ENCODE measurements at places on chromosomes 3 and 15.
A peak's percentile ranks its signal among the peaks of the same experiment; 100 is the strongest.

DNA sequence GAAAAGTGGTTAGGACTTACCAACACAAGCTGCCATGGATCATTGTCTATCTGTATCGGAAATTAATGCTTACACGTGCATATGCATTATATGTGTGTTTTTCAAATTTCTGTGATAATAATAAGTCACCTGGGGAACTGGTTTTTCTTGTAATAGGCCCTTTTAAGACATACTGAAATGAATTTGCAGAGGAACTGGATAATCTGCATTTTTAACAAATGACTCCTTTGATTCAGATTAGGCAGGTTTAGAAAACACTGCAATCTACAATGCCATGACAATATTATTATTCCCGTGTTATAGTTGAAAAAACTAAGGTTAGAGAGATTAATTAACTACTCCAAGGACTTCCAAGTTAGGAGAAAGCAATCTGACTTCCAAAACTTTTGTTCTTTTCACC is 23.4 kb downstream of the STRIT1 start:
- no peak for DNase-seq

DNA sequence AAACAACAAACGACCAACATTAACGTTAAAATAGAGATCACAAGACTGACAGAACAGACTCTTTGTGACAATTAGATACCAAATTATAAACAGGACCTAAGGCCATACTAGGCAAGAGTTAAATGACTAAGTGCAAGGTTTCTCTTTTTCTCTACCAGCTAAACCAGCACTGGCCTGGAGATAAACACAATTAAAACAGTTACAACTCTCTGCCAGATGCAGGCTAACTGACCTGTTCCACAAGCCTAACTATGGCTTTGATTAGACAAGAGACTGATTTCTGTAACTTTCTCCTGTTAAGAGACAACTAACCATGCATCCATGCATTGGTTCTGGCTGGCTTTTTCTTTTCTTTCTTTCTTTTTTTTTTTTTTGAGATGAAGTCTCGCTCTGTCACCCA is 1.6 kb upstream of the ARL8B start:
- DNase-seq = no peak

DNA sequence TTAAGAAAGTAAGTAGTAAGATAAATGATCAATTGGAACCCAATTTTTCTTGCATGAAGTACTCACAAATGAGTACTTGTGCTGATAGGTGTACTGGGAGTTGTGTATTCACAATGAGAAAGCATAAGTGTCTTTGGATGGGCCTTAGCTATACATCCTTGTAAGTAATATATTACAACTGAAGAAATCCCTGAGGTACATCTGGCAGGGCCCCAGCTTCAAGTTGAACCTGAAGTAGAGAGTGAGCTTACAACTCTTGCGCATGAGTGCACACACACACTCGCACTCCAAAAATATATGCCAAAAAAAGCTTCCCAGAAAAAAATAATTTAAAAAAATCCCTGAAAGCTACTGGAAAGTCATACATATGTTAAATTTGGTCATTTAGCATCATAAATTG is 222.5 kb downstream of the ROBO2 start:
- no peak for DNase-seq

DNA sequence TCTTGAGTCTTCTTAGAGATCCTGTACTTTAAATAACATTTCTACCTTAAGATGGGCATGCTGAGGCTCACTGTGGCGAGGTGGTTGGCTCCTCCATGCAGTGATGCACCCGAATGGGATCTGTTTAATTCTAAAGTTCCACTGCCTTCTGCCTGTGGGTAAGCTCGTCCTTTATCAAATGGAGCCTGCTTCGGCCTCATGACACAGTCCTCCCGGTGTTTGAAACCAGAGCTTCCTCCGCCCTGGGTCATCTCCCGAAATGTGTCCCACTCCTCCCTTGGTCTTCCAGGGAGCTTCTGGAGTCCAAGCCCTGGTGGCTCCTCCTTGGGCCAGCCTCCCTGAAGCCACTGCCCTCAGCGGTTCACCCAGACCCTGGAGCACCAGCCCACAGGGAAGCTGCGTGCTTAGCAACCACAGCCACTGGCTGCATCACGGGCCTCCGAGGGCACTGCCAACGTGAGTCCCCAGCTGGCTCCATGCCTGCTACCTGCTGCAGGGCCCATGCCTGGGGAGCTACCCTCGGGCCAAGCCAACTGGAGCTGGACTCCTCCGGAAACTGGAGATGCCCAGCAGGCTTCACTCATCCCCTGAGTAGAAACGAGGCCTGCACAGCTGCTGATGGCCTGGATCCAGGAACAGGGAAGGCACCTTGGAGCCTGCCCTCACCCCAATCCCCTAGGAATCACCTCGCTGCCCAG is 3.3 kb downstream of the RHCG start:
- DNase-seq = no peak

- peak; percentile 57 for DNase-seq
These were observed 486 bp downstream of the CDIN1 start for GRCh38 chr15:36579792-36580431.
